Dermis blood vessel endothelial cell (primary cell): ENCODE measurements at places on chromosomes 7 and 10.
A peak's percentile ranks its signal among the peaks of the same experiment; 100 is the strongest.

- peak; percentile 41 for DNase-seq
Observed at GRCh38 chr7:8249121-8249520, 12.8 kb downstream of the ICA1 start.

DNA sequence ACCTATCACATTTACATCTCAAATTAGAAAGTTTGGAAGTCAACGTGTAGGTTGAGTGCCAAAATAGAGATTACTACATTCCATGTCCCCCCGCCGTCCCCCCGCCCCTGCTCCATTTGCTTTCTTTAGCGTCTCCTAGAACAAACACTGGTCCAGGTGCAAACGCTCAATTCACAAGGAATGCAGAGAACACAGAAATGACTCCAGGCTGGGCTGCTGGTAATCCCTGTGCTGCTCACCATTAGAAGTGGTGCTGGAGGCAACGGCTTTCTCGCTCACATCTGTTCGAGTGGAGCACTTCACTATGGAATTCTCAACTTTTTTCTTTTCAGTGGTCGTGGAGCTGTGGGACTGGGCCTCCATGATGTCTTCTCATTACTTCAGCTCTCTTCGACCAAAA, 14.1 kb downstream of the GLI3 start:
- no peak for DNase-seq

- DNase-seq: no peak
Observed at GRCh38 chr7:22851145-22851544, 28.5 kb upstream of the TOMM7 start.

DNA sequence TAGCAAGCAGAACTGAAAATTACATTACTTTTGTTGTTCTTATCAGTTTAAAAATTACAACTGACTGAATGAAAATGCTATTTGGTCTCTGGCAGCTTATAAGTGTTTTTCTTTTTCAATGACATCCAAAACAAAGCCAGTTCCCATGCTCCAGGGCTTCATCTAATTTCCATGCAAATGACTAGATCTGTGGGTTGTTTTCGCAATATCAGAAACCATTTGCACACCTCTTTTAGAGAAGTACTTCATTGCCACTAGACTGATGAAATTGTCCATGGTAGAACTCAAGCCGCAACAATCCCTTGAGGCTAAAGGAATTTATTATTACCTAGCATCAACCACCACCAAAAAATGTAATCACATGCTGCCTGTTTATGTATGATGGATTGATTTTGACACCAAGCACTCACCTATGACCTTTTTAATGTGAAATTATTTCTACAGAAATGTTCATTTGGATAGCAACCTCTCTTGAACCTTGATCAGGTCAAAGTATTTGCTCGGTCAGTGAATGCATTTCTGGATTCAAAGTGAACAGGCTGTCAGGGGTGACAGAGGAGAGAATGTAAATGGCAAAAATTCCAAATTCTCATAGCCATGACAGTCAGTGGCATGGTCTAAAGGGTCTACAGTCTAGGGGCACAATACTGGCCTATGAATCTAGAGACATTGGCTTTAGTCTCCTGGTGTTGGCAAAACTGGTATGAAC, 769.3 kb downstream of the SORCS1 start:
- DNase-seq: no peak

GRCh38 chr10:96047004-96047649, 3.7 kb downstream of the CCNJ start:
- peak; percentile 52 for DNase-seq

- DNase-seq: no peak
Observed at GRCh38 chr7:8042796-8043535, 74.4 kb downstream of the GLCCI1 start.

GRCh38 chr10:110898391-110898790, 20.6 kb downstream of the BBIP1 start:
- no peak for DNase-seq

DNA sequence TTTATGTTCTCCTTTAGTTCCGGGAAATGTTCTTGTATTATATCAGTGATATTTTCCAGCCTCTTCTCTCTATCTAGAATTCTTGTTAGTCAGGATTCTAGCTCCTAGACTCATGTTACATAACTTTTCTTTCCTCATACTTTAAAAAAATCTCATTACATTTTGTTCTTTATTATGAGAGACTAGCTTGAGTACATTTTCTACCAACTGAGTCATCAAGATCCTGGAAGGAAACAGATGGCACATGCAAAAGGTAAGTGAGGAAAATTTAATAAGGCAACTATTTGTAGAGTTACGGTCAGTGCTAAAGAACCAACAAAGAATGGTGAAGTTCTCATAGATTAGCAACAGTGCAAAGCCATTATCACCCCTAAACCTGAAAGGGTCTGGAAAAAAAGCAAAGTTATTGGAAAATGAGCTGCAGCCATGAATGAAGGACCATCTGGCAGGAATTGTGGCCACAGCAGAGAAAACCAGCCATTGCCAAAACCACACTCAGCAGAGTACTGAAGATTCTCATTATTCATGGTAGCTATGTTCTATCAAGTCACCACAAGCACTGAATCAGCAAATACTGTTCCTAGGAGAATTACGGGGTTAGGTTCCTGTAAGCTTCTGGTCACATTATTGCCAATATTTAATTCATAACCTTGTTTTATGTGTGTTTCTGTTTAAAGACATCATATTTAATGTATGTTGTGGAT, 98.3 kb upstream of the C7orf33 start:
- no peak for DNase-seq

DNA sequence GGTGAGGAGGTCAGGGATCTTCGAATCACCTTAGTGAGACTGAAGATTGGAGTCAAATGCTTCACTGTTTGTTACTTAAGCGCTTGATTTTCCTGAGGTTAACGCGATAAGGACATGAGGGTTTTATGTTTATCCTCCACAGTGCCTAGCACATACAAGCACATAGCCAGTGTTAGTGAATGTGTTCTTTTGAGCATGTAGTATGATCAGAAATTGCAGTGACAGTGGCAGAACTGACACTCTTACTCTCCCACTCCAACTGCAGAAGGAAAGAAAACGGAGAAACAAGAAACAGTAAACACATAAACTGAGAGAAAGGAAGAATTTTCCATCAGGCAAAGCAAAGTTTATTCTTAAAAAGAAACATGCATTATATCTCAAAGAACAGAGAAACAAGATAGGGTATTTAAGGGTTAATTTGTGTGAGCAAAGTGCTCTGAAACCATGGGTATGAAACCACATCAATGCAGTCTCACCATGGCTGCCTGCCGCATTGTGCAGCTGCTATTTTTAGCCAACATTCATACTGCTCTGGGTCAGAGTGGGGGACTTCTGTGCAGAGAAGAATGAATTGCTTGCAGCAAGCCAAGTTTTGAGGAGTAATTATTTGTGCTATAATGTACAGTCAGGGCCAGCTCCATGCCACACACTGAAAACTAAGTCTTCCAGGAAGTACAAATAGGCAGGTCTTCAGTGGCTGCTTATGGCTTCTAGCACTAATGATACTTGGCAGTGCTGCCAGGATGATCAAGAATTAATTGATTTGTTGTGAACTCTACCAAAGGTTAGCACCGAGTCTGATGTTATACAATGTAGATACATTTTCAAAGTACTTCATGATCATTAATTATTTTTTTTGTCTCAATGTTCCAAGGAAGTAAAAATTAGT, 152.0 kb downstream of the MACC1 start:
- DNase-seq: no peak

DNA sequence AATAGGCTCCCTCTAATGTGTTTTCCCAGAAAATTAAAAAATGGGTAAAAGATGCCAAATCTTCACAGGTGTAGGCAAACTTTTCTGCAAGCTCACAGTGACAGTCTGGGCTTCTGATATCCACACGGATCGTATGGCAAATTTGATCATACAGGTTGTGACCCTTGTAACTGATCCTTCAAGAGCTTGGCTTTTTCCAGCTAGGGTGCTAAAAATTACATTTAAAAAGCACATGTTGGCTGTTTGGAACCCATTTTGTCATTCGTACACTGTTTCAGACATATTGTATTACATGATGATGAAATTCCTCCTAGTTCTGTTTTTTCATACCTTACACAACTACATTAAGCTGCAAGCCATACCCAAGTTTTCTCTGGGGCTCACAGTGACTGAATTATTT, 138.7 kb downstream of the GFRA1 start:
- DNase-seq: no peak

DNA sequence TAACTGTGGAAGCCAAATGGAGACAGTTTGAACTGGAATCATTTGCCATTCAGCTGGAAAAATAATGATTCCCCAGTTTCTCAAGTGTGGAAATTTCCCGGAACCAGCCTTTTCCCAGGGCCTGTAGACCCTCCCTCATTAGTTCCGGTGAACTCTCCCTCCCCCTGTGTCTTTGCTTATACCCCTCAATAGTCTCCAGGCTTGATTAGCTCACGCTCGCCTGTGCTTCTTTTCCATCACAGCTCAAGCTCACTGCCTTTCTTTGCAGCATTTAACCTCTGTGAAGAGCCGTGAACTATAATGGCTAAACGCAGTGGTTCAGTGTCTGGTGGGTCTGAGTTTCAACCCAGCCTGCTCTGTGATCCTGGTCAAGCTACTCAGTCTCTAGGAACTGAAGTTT, 690.8 kb downstream of the INHBA start:
- DNase-seq: no peak

GRCh38 chr10:103845972-103846371, 9.4 kb downstream of the SH3PXD2A start:
- DNase-seq: peak; percentile 65

GRCh38 chr10:53579773-53580172, 807.2 kb upstream of the MBL2 start:
- DNase-seq: peak; percentile 70

DNA sequence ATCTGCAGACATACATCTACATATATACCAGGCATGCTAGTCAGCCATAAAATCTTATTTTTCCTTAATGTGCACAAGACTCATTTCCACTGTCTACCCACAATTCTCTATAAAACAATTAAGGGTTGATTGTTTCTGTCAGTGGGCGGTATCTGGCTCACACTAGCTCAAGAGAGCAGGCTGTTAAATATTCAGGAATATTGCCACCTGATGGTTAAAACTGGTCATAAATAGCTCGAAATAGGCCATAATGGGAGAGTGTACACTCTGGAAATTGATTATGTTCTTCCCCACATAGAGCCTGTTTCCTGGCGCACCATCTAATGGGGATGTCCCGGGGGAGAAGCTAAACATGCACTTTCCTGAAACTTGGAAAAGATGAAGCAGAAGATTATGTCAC, 620.6 kb upstream of the ANKRD30A start:
- peak; percentile 47 for DNase-seq

DNA sequence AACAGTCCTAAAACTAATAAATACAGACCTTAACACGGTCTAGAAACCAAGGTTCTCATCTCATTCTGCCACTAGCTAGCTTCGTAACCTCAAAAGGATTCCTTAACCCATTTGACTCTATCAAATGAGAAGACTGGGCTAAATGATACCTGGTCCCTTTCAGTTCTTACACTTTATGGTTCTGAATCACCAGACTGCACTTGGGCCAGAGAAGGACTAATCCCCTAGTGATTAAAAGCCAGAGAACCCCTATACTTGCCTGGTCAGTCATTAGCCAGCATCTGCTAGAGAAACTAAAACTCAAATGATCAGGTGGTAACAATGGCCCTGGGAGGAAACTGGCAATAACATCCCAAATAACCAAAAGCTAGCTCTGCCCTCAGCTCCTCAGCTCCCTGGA, 16.8 kb downstream of the TMEM243 start:
- no peak for DNase-seq

DNA sequence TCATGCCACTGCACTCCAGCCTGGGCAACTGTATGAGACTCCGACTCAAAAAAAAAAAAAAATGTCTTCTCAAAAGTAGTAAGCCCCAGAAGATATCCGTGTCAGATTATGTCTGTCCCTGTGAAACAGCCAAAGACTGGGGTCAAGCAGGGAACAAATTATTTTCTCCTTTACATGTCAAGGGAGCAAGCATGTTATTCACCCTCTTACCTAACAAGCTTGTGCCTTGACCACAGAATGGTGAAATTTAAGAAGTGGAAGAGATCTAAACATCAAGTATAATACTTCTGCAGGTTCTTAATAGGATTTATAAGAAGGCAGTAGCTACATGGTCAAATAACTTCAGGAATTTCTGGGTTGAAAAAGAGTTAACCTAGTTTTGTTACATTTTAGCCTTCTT, 187.9 kb downstream of the ZNF365 start:
- DNase-seq: no peak

DNA sequence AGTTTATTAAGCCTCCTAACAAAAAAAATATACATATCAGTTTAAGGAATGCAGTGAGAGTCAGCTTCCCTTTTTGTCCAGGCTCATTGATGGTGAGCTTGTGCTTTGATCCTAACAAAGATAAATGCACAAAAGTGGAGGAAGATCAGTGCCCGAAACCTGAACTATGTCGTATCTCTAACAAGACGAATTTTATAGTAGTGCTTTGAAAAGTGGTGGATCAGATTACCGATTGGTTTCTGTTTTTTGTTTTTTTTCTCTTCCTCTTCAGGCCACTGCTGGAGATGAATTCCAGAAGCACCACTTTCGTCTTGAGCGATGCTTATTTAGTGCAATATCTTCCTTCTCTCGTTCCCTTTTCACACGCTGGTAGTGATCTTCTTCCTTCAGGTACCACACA, 72.8 kb downstream of the RHOBTB1 start:
- DNase-seq: no peak

DNA sequence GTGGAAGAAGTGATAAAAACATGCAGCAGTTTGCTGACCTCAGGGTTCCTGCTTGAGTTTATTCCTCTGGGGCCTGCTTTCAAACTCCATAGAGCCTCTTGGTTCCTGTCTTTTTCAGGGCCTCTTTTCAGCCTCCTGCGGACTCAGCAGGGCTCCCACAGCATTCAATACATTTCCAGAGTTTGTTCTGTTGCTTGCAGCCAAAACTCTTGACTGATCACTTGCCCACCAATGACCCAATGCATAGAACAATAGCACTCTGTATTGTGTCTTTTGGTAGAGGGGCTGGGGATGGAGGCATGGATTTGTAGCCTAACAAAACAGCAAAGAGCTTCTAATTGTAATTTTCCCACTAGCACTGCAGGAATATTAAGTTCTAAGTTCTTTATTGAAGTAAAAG, 50.8 kb upstream of the CREB5 start:
- DNase-seq: no peak

DNA sequence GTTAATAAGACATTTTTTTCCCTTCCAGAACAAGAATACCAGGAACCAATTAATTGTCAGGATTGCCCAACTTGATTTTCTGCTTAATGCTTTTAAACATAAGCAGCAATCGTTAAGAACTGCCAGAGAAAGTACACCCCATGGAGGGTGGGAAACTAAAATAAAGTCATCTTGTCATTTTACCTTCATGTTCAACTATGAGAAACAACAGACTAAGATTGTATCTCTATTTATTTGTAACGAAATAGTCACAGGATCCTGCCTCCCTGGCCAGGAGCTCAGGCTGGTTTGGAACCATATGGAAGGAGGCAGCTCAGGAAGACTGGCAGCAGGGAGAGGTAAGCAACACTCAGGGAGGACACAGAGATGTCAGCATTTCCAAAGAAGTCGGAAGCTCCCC, 129.6 kb downstream of the TNS3 start:
- DNase-seq: no peak

GRCh38 chr7:32218741-32219288, 148.6 kb upstream of the PDE1C start:
- no peak for DNase-seq

GRCh38 chr10:63628526-63629362, 107.5 kb downstream of the REEP3 start:
- peak; percentile 92 for DNase-seq
